ENCODE measurements at places on chromosomes 7 and 10. TPM values are rescaled to one million over a fixed set of nuclear protein-coding genes. Genes with fewer than 3 reads are reported as not detected.

Gene ITGA8
- polyA plus RNA-seq = not detected

Gene CFAP46
- polyA plus RNA-seq = not detected

Gene STRIP2
- polyA plus RNA-seq = 3.2 TPM

Gene ERVW-1
- polyA plus RNA-seq = 0.13 TPM

Gene IL6
- polyA plus RNA-seq = not detected

Gene SMC3
- polyA plus RNA-seq = 123 TPM

- no peak overlapping the region for H3K27ac ChIP-seq
- DNase-seq = no peak
- no peak overlapping the region for H3K4me3 ChIP-seq
- no peaks in the 10 kb centered on the region for H3K27me3 ChIP-seq
- H3K36me3 ChIP-seq = no peaks in the 10 kb centered on the region
These were observed 40.2 kb upstream of the ATP6V0A4 start for GRCh38 chr7:138838166-138838565.

- no peak overlapping the region for H3K27ac ChIP-seq
- H3K36me3 ChIP-seq = no peaks in the 10 kb centered on the region
- no peaks in the 10 kb centered on the region for H3K4me1 ChIP-seq
- no peaks in the 10 kb centered on the region for H3K27me3 ChIP-seq
These were observed 199.6 kb upstream of the SEMA3A start for GRCh38 chr7:84394219-84394618.

- no peaks in the 10 kb centered on the region for H3K27me3 ChIP-seq
- no peak for DNase-seq
- H3K4me1 ChIP-seq = peaks cover 74% of the 10 kb centered on the region
- peak overlapping the region; percentile 14 for H3K4me3 ChIP-seq
- H3K36me3 ChIP-seq = no peaks in the 10 kb centered on the region
- H3K27ac ChIP-seq = peak overlapping the region; percentile 70
These were observed 66.0 kb downstream of the OSBPL3 start for GRCh38 chr7:24913801-24914464.

DNA sequence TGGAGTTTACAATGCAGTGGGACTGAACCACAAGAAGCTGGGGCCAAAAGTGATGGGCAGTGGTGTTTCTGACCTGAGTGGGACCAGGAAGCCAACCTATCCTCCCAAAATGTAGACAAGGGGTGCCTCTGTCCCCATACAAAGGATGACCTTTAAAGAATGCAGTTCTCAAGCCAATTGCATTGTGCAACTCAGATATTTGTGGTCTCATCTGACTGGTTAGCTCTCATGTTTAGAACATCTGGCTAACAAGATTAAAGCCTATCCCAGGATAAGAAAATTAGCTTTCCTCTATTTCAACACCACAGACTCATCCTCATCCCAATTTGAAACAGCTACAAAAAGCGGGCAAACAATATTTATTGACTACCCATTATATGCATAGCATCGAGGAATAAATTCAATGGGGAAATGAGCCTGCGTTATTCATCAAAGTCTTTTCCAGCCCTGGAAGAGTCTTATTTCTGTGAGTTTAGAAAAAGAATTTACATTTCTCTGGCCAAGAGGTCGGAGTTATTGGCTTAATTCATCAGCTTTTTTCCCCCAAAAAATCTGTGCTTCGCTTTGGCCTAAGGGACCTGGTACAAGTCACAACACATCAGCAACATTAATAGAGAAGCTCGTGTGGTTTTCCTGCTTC is 26.7 kb downstream of the ELMO1 start:
- no peaks in the 10 kb centered on the region for H3K36me3 ChIP-seq
- no peaks in the 10 kb centered on the region for H3K27me3 ChIP-seq
- H3K4me1 ChIP-seq = peaks cover under 1% of the 10 kb centered on the region
- no peak for DNase-seq
- H3K27ac ChIP-seq = no peak overlapping the region

GRCh38 chr7:155756322-155756721 is 55.9 kb downstream of the SHH start:
- H3K27ac ChIP-seq = peak overlapping the region; percentile 69
- H3K36me3 ChIP-seq = peaks cover 10% of the 10 kb centered on the region

- H3K27me3 ChIP-seq = peaks cover 4% of the 10 kb centered on the region
- no peaks in the 10 kb centered on the region for H3K36me3 ChIP-seq
- DNase-seq = no peak
- no peak overlapping the region for H3K27ac ChIP-seq
These were observed 803 bp downstream of the RAPGEF5 start for GRCh38 chr7:22356010-22356691.

- H3K27ac ChIP-seq = no peak overlapping the region
- no peak for DNase-seq
- H3K36me3 ChIP-seq = no peaks in the 10 kb centered on the region
- no peaks in the 10 kb centered on the region for H3K27me3 ChIP-seq
- no peaks in the 10 kb centered on the region for H3K4me1 ChIP-seq
These were observed 434.4 kb upstream of the MGMT start for GRCh38 chr10:129032372-129033313.

- DNase-seq = no peak
- H3K4me1 ChIP-seq = no peaks in the 10 kb centered on the region
- H3K36me3 ChIP-seq = no peaks in the 10 kb centered on the region
- no peaks in the 10 kb centered on the region for H3K27me3 ChIP-seq
- no peak overlapping the region for H3K27ac ChIP-seq
- H3K4me3 ChIP-seq = no peak overlapping the region
These were observed 7.8 kb upstream of the ABHD11 start for GRCh38 chr7:73746378-73746777.

- no peak overlapping the region for H3K27ac ChIP-seq
- peaks cover 16% of the 10 kb centered on the region for H3K4me1 ChIP-seq
- H3K36me3 ChIP-seq = no peaks in the 10 kb centered on the region
- peak overlapping the region; percentile 57 for H3K4me3 ChIP-seq
These were observed 1071.1 kb downstream of the XPNPEP1 start for GRCh38 chr10:108852211-108852610.

- H3K36me3 ChIP-seq = no peaks in the 10 kb centered on the region
- H3K4me3 ChIP-seq = no peak overlapping the region
- H3K27ac ChIP-seq = no peak overlapping the region
- no peak for DNase-seq
- H3K27me3 ChIP-seq = no peaks in the 10 kb centered on the region
- no peaks in the 10 kb centered on the region for H3K4me1 ChIP-seq
These were observed 16.1 kb upstream of the PLXDC2 start for GRCh38 chr10:19800161-19800560.

DNA sequence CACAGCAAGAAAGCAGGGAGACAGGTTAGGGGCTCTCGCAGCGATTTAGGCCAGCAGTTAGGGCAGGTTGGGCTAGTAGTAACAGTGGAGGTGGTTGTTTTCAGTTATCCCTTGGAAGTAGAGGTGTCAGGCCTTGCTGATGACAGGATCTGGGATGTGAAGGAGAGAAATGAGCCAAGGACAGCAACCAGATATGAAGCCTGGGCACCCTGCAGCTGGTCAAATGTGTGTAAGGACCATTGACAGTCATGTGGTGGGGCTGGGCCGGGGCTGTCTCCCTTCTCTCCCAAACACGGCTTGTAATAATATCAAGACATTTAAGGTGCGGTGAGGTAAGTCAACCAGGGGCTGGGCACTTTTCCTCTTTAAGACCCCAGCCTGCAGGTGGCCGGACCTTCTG is 112.5 kb upstream of the IGFBP3 start:
- no peak overlapping the region for H3K4me3 ChIP-seq
- H3K36me3 ChIP-seq = no peaks in the 10 kb centered on the region
- no peaks in the 10 kb centered on the region for H3K4me1 ChIP-seq

DNA sequence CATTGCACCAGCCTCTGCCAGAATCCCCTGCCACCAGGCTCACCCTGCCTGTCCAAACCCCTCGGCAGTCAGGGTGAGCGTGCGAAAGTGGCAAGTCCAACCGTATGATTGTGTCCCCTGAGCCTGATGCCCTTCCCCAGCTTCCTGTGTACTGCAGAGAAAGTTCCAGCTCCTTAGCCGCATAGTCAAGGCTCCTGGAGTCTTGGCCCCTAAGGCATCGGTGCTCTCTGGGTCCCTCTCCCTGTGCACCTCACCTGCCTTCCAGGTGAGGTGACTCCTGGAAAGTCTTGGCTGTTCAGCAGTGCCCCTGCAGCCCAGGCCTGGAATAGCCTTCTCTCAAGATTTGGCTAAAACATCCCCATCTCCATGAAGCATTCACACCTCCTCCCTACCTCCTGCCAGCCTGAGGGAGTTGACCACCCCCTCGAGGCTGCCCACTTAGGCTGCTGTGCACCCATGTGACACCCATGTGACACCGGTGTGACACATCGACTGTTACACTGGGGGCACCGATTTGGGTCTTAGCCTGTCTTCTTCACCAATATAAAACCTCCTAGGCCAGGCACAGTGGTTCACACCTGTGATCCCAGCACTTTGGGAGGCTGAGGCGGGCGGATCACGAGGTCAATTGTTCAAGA is 56.1 kb upstream of the ELN start:
- H3K36me3 ChIP-seq = no peaks in the 10 kb centered on the region
- peaks cover 8% of the 10 kb centered on the region for H3K4me1 ChIP-seq
- H3K4me3 ChIP-seq = no peak overlapping the region
- DNase-seq = no peak
- H3K27ac ChIP-seq = no peak overlapping the region

- peaks cover 6% of the 10 kb centered on the region for H3K27me3 ChIP-seq
- H3K4me1 ChIP-seq = no peaks in the 10 kb centered on the region
- H3K36me3 ChIP-seq = no peaks in the 10 kb centered on the region
- H3K4me3 ChIP-seq = no peak overlapping the region
These were observed 103.4 kb downstream of the FAM204A start for GRCh38 chr10:118238573-118239235.

GRCh38 chr7:154423231-154423630 is 371.0 kb downstream of the DPP6 start:
- H3K27me3 ChIP-seq = no peaks in the 10 kb centered on the region
- H3K4me1 ChIP-seq = no peaks in the 10 kb centered on the region
- H3K27ac ChIP-seq = no peak overlapping the region
- no peak for DNase-seq

- no peaks in the 10 kb centered on the region for H3K27me3 ChIP-seq
- H3K36me3 ChIP-seq = no peaks in the 10 kb centered on the region
- no peak for DNase-seq
- no peaks in the 10 kb centered on the region for H3K4me1 ChIP-seq
- H3K27ac ChIP-seq = no peak overlapping the region
These were observed 4.0 kb downstream of the EFCAB10 start for GRCh38 chr7:105577251-105577650.

DNA sequence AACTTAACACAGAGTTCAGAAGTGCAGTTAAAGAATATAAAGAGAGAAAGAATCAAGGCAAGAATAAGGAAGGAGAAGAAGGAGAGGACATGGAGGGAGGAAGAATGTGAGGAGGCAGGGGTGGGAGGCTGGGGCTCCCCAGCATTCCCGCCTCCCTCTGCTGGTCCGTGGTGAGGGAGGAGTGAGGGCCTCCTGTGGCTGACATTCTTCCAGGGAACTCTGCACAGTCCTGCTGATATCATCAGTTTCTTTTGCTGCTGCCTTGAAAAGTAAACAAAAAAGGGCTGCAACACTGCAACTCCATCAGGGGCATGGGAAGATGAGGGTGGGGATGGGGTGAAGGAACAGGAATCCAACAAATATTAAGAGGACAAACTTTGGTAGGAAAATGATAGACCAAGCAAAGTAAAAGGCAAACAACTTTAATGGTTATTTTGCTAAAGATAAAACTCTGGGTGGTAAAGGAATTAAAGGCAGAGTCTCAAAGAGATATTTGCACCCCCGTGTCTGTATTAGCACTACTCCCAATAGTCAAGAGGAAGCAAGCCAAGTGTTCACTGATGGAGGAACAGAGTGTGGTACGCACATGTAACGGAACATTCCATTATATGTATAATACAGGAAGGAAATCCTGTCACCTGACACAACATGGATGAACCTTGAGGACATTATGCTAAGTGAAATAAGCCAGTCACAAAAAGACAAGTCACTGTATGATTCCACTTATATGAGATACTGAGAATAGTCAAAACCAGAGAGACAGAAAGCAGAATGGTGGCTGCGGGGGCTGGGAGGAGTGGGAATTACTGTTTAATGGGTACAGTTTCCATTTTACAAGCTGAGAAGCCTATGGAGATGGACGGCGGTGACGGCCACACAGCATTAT is 8.0 kb upstream of the SPOCK2 start:
- no peaks in the 10 kb centered on the region for H3K36me3 ChIP-seq
- no peaks in the 10 kb centered on the region for H3K27me3 ChIP-seq
- no peaks in the 10 kb centered on the region for H3K4me1 ChIP-seq
- no peak overlapping the region for H3K4me3 ChIP-seq

- H3K27me3 ChIP-seq = no peaks in the 10 kb centered on the region
- DNase-seq = no peak
- peak within 1 kb of the TSS; percentile 88 for H3K27ac ChIP-seq
- no peaks in the 10 kb centered on the region for H3K36me3 ChIP-seq
- H3K4me3 ChIP-seq = peak within 1 kb of the TSS; percentile 95
These were observed at the start of gene IL15RA for GRCh38 chr10:5977471-5978229. Gene IL15RA (minus strand): TSS chr10:5977543. CDS start chr10:5977492, 51 bp downstream.

- no peak overlapping the region for H3K27ac ChIP-seq
- H3K27me3 ChIP-seq = peaks cover 3% of the 10 kb centered on the region
- H3K4me3 ChIP-seq = no peak overlapping the region
- no peaks in the 10 kb centered on the region for H3K36me3 ChIP-seq
These were observed 22.6 kb downstream of the CCDC3 start for GRCh38 chr10:12978891-12979290.

DNA sequence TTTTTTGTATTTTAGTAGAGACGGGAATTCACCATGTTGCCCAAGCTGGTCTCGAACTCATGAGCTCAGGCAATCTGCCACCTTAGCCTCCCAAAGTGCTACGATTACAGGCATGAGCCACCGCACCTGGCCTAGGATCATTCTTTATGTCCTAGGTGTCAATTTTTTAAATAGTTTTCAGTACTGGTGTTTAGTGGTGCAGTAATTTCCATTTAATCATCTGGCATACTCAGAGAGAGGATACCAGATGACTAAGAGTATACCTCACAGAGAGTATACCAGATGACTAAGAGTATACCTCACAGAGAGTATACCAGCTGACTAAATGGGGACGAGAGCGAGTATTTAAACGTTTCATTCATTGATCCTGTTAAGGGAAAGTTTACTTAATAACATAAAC is 37.3 kb upstream of the TMEM248 start:
- H3K27me3 ChIP-seq = no peaks in the 10 kb centered on the region
- no peak overlapping the region for H3K4me3 ChIP-seq
- peaks cover 16% of the 10 kb centered on the region for H3K4me1 ChIP-seq
- H3K36me3 ChIP-seq = no peaks in the 10 kb centered on the region
- no peak for DNase-seq

GRCh38 chr10:103696094-103696410 is 159.3 kb downstream of the SH3PXD2A start:
- H3K36me3 ChIP-seq = no peaks in the 10 kb centered on the region
- peak overlapping the region; percentile 54 for H3K27ac ChIP-seq
- no peaks in the 10 kb centered on the region for H3K27me3 ChIP-seq
- no peak for DNase-seq
- H3K4me3 ChIP-seq = no peak overlapping the region

DNA sequence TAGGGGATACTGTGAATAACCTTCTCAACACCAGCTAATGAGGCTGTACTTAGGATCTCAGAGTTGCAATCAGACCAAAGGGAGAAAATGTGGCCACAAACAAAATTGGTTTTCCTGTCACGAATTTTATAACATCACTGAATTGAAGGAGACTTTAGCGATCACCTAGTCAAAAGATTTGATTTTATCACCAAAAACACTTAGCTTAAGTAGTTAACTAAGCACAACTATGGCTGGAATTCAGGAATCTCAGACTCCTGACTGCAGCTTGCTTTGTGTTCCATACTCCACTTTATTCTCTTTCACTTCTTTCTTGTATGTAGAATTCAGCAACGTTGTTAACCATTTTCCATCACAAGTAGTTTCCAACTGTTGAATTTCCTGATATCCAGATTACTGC is 152.0 kb downstream of the SLC16A9 start:
- no peaks in the 10 kb centered on the region for H3K36me3 ChIP-seq
- H3K27ac ChIP-seq = no peak overlapping the region
- no peak for DNase-seq
- H3K27me3 ChIP-seq = no peaks in the 10 kb centered on the region
- no peak overlapping the region for H3K4me3 ChIP-seq
